A549 (cell line): ENCODE measurements at places on chromosomes 4 and X.

DNA sequence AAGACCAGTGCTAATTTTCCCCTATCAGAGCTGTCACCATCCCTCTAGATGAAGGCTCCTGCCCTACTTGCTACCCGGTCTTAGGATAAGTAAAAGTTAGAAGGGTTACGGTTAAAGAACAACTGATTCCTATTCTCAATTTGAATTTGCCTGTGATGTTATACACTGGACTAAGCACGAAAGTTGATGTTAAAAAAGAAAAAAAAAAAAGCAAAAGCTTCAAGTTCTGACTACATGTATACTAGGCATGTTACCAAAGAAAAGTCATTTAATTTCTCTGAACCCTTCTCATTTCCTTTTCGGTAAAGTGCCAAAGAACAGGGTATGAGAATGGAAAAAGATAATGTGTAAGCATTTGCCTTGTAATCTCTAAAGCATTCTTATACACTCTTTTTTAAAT lies 1.4 kb upstream of the PPID start:
- no peak for DNase-seq

- DNase-seq = no peak
Measured at GRCh38 chrX:133939655-133940302, 45.6 kb downstream of the GPC3 start.

DNA sequence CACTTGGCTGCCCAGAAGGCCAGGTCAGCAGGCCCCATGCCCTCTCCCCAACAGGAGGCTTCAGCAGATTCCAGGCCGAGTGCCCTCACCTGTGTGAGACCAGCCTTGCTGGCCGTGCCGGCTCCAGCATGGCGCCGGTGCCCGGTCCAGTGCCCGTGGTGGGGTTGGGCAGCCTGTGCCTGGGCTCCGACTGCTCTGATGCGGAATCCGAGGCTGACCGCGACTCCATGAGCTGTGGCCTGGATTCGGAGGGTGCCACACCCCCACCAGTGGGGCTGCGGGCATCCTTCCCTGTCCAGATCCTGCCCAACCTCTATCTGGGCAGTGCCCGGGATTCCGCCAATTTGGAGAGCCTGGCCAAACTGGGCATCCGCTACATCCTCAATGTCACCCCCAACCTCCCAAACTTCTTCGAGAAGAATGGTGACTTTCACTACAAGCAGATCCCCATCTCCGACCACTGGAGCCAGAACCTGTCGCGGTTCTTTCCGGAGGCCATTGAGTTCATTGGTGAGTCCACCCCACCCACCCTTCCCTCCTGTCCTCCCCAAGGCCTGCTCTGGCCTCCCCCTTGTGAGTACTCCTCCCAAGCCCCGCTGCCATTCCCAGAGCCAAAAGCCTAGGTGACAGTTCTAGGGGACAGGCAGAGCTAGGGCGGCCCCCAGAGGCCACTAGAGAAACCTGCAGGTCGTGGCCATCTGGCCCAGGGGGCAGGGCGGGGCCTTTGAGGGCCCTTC lies 2.3 kb downstream of the DUSP9 start:
- peak; percentile 57 for DNase-seq

- DNase-seq = peak; percentile 8
Measured at GRCh38 chr4:147480891-147481576, at the start of gene EDNRA. EDNRA (plus strand) TSS chr4:147481097; CDS start chr4:147485682, 4,585 bp downstream.

GRCh38 chr4:133711817-133712216 lies 489.8 kb downstream of the PABPC4L start:
- peak; percentile 0 for DNase-seq

DNA sequence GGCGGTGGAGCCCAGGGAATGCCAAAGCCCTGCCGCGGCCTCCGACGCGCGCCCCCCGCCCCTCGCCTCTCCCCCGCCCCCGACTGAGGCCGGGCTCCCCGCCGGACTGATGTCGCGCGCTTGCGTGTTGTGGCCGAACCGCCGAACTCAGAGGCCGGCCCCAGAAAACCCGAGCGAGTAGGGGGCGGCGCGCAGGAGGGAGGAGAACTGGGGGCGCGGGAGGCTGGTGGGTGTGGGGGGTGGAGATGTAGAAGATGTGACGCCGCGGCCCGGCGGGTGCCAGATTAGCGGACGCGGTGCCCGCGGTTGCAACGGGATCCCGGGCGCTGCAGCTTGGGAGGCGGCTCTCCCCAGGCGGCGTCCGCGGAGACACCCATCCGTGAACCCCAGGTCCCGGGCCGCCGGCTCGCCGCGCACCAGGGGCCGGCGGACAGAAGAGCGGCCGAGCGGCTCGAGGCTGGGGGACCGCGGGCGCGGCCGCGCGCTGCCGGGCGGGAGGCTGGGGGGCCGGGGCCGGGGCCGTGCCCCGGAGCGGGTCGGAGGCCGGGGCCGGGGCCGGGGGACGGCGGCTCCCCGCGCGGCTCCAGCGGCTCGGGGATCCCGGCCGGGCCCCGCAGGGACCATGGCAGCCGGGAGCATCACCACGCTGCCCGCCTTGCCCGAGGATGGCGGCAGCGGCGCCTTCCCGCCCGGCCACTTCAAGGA lies at the start of gene FGF2:
Gene FGF2, plus strand, starts transcription at position 279 of the 705 bp plus-strand sequence. Its CDS starts 344 bp downstream, at position 623.
- peak; percentile 28 for DNase-seq

DNA sequence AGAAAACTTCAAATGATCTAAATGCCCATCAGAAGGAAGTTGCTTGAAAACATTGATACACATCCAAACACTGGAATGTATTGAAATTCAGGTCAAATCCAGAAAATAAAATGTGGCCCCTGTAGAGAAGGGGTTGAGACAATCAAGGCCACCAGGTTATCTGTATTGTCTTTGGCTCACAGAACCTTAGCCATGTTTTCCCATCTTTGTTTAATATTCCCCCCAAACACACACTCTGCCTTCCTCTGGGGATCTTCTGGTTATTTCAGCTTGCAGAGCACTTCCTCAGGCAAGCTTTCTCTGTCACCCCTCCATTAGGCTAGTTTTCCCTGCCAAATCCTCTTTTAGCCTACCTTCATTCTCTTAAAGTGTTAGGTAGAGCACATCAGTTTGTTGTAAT lies 30.5 kb downstream of the PAGE2 start:
- no peak for DNase-seq

GRCh38 chr4:150342945-150343344 lies 239.0 kb upstream of the MAB21L2 start:
- DNase-seq = no peak

DNA sequence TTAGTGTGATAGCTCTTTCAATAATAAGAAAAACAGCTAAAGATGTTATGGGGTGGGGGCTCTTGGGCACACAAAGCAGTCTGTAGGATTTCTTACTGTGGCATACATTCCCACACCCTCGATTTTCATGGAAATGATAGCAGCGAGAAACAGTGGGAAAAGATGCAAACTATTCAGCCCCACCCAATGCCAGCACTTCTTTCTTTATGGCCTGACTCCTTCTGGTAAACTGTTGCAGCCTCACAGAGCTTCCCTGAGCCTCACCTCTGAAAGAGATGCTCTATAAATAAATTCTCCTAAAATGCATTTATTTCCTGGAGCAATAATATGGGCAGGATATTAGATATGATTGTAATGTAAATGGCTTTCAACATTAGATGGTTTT lies 910 bp downstream of the ANK2 start:
- no peak for DNase-seq

DNA sequence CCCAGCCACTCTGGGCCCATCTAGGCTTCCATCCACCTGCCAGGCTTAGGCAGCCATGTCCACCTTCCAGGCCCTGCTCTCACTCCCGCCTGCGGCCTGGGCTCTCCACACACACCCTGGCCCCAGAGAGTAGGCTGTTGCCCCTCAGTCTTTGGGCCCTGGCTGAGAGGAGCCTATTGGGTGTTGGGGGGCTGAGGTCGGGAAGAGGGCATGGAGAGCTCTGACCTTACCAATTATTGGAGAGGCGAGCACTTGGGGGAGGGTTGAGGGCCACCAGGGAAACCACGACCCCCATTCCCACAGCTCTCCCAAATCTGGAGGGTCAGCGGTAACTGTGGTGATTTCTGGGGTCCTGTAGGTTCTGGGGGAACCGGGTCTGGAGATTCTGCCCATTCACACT lies 38.2 kb downstream of the HTRA3 start:
- DNase-seq = no peak

DNA sequence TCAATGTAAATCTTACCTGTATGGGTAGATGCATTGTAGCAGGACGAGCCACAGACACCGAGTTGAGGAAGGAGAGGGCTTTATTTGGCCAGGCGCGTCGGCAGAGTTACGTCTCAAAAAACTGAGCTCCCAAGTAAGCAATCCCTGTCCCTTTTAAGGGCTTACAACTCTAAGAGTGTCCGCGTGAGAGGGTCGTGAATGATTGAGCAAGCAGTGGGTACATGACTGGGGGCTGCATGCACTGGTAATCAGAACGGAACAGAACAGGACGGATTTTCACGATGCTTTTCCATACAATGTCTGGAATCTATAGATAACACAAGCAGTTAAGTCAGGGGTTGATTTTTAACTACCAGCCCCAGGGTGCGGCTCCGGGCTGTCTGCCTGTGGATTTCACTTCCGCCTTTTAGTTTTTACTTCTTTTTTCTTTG lies 524.9 kb upstream of the HTR2C start:
- no peak for DNase-seq

DNA sequence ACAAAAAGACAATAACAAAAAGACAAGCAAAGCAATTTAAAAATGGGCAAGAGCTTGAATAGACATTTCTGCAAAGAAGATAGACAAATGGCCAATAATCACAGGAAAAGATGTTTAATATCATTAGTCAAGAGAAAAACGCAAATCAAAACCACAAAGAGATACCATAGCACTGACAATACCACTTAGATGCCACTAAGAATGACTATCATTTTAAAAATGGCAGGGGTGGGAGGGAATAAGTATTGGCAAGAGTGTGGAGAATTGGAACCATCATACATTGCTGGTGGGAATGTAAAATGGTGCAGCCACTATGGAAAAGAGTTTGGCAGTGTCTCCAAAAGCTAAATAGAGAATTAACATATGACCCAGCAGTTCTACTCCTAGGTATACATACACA lies 15.1 kb upstream of the EXOC1 start:
- no peak for DNase-seq

DNA sequence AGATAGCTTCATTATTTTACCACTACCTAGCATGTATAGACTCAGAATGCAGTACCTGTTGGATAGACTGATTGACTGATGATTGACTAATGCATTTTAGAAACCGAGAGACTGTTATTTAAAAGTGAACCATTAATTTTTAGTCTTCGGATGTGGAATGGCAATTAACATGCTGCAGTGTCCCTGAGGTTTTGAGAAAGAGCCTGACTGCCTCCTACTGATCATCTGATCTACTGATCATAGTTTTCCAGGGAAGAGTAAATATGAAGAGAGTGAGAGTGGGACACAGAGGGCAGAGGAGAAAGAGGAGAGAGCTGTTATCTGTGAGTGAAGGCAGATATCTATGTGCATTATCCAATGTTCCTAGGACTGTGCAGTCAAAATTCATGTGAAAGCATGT lies 764.7 kb downstream of the TRIML1 start:
- DNase-seq = no peak

GRCh38 chr4:10013722-10014121 lies 7.6 kb downstream of the SLC2A9 start:
- DNase-seq = no peak
